ENCODE measurements at places on chromosomes 12 and 14. TPM values are rescaled to one million over a fixed set of nuclear protein-coding genes. Genes with fewer than 3 reads are reported as not detected.

DNA sequence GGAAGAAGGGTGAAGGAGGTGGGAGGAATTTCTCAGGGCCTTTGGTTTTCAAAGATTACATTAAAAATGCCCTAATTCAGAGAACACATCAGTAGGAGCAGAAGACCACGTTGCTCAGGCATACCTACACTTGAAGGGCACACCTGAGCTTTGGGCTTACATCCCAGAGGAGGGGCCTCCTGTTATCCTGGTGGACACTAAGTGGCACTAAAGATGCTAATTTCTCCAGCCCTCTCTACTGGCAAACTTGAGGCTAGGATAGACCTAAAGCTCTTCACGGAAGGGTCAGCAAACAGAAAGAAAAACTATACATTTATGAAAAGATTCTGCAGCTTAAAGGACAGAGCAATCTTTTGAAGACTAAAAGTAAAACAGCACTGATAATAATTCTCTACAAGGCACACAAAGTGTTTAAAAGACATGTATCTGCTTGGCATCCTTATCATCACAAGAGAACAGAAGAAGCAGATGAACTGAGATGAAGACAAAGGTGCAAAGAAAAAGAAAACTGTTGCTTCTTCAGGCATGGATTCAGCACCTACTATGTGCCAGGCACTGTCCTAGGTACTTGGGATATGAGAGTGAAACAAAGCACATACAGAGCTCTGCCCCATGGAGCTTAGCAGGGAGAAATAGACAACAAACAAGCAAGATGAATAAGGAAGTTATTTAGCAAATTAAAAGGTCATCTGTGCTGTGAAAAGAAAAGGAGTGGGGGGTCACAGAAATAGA lies 137.5 kb downstream of the NUAK1 start:
- no peaks in the 10 kb centered on the region for H3K4me1 ChIP-seq
- H3K27ac ChIP-seq: no peak overlapping the region
- no peak overlapping the region for H3K4me3 ChIP-seq
- DNase-seq: no peak
- H3K27me3 ChIP-seq: no peaks in the 10 kb centered on the region

GRCh38 chr12:12559719-12560296 lies 2.9 kb downstream of the DUSP16 start:
- no peak for DNase-seq
- no peaks in the 10 kb centered on the region for H3K36me3 ChIP-seq
- H3K27me3 ChIP-seq: no peaks in the 10 kb centered on the region
- H3K4me1 ChIP-seq: peaks cover 28% of the 10 kb centered on the region
- no peak overlapping the region for H3K4me3 ChIP-seq

GRCh38 chr14:22748631-22749068 lies 17.8 kb upstream of the OXA1L start:
- no peak for DNase-seq
- no peaks in the 10 kb centered on the region for H3K4me1 ChIP-seq
- H3K27ac ChIP-seq: no peak overlapping the region
- H3K36me3 ChIP-seq: no peaks in the 10 kb centered on the region
- H3K4me3 ChIP-seq: no peak overlapping the region

DNA sequence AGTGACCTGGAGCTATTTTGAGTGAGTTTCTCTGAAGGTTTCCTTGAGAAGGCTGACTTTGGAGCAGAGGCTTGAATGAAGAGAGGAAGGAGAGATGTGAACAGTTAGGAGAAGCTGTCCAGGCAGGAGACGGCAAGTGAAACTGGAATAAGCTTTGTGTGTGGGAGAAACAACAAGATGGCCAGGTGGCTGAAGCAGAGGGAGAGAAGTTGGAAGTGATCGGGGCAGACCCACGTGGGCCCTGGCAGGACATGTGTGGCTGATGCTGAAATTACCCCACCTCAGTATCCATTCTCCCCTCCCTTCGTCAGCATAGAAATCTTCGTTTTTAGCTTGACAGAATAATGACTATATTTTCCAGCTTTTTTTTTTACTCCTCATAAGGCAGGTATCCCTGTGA lies 809.2 kb upstream of the TMEM132C start:
- no peak for DNase-seq
- H3K4me3 ChIP-seq: no peak overlapping the region
- H3K27me3 ChIP-seq: peaks cover 6% of the 10 kb centered on the region

GRCh38 chr14:33257796-33258195 lies 319.1 kb downstream of the NPAS3 start:
- no peak overlapping the region for H3K4me3 ChIP-seq
- H3K27ac ChIP-seq: no peak overlapping the region
- H3K27me3 ChIP-seq: no peaks in the 10 kb centered on the region
- DNase-seq: no peak
- H3K4me1 ChIP-seq: no peaks in the 10 kb centered on the region

The DHRS2 gene
- not detected for total RNA-seq

The LRRK2 gene
- total RNA-seq: 27.6 TPM
